ENCODE measurements at places on chromosomes 5 and 9. TPM values are rescaled to one million over a fixed set of nuclear protein-coding genes. Genes with fewer than 3 reads are reported as not detected.

- H3K4me3 ChIP-seq = no peak overlapping the region
- no peak for DNase-seq
- no peak overlapping the region for H3K27ac ChIP-seq
- H3K36me3 ChIP-seq = no peaks in the 10 kb centered on the region
These were observed 235.3 kb downstream of the PRDM9 start for GRCh38 chr5:23742701-23743100.

Gene TMEM171
- 0.42 TPM for total RNA-seq

GRCh38 chr5:109992264-109992915, 302.7 kb downstream of the MAN2A1 start:
- no peak for DNase-seq
- H3K4me3 ChIP-seq = no peak overlapping the region
- peaks cover 2% of the 10 kb centered on the region for H3K4me1 ChIP-seq
- H3K27me3 ChIP-seq = no peaks in the 10 kb centered on the region
- H3K27ac ChIP-seq = no peak overlapping the region
- H3K36me3 ChIP-seq = no peaks in the 10 kb centered on the region

Gene ZBTB43
- total RNA-seq = 21.9 TPM

DNA sequence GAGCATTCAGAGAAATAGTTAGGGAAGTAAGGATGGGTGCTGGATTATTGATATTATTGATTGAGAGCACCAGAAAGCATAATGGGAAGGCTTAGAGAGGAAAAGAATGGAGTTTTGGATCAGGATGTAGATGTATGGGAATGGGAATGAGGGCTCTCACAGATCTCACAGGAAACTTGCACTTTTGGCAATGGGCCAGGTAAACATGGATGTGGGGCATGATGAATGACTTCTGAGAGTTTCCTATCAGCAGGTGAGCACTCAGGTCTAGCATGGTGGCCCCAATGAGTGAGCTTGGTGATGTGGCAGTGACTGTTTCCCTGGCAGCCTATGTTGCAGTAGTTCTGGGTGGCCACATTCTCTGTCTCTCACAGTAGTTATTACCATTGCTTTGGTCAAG, 283.8 kb downstream of the FBXL7 start:
- no peak overlapping the region for H3K27ac ChIP-seq
- H3K4me3 ChIP-seq = no peak overlapping the region
- no peaks in the 10 kb centered on the region for H3K36me3 ChIP-seq
- no peak for DNase-seq
- H3K27me3 ChIP-seq = no peaks in the 10 kb centered on the region
